ENCODE measurements at places on chromosomes 12 and 14. TPM values are rescaled to one million over a fixed set of nuclear protein-coding genes. Genes with fewer than 3 reads are reported as not detected.

The RTL1 gene
- not detected for total RNA-seq

GRCh38 chr12:107310621-107311020, 217.3 kb upstream of the CRY1 start:
- no peak for DNase-seq

The NPFF gene
- total RNA-seq: not detected

The DDX11 gene
- total RNA-seq: 143 TPM

The LRP10 gene
- 21.0 TPM for total RNA-seq

DNA sequence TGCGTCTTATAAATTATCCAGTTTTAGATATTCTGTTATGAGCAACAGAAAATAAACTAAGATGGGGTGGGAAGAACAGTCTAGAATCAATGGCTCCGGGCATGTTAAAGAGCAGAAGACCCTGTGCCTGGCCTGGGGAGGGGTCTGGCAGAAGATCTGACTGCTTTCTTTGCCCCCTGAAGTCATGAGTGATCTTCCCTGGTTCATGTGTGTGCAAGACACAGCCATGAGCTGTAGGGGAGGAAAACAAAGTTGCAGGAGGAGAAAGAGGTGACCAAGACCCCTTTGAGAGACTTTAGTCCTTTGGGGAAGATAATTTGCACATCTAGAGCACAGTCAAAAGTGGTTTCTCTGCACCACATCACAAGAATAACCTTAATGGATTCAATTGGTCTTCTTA, 4.8 kb downstream of the LACRT start:
- DNase-seq: no peak

DNA sequence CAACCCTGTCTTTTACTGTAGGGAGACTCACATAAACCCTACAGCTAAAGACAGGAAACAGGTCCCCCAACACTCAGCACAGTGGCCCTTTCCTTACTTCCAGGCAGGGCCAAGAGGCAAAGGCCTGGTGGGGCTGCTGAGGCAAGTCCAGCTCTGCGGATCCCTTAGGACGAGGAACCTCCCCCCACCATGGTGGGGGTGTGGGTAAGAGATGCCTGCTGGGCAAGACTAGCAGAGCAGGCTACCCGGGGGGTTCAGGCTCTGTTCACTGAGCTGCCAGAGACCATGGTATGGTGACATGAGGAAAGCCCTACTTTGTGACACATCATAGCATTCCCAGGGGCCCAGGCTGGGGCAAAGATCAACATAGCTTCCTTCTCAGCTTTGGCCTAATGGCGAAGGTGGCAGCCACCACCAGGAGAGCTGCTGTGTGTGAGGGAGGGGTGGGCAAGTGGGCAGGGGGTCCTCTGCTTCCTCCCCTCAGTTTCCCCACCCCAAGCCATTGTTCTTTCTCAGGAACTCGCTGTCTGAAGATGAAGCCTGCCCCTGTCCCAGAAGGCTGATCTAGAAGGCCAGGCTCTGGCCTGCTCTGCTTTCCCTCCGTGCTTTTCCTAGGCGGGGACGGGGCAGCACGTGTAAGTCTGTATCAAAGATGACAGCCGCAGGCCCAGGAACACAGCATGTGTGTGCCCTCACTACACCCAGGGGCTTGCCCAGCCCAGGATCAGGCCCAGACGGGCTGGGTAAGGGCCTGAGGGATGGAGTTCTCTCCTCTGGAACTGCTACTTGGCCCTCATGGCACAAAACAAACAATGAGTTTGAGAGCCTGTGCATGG, 10.1 kb upstream of the TINF2 start:
- no peak for DNase-seq

- DNase-seq: no peak
Measured at GRCh38 chr12:45075587-45076282, 24.8 kb upstream of the DBX2 start.

All from activated CD8-positive, alpha-beta T cell treated with anti-CD3 and anti-CD28 coated beads for 36 hours (primary cell).